Effector memory CD4-positive, alpha-beta T cell (primary cell): ENCODE measurements at places on chromosomes 2 and 18.

GRCh38 chr2:238233625-238234024 is 6.2 kb downstream of the HES6 start:
- no peak for DNase-seq

- DNase-seq, result no peak
Observed at GRCh38 chr2:208020253-208020652, 5.1 kb downstream of the PLEKHM3 start.

GRCh38 chr2:176126929-176127773 is 2.4 kb upstream of the HOXD8 start:
- peak; percentile 48 for DNase-seq

DNA sequence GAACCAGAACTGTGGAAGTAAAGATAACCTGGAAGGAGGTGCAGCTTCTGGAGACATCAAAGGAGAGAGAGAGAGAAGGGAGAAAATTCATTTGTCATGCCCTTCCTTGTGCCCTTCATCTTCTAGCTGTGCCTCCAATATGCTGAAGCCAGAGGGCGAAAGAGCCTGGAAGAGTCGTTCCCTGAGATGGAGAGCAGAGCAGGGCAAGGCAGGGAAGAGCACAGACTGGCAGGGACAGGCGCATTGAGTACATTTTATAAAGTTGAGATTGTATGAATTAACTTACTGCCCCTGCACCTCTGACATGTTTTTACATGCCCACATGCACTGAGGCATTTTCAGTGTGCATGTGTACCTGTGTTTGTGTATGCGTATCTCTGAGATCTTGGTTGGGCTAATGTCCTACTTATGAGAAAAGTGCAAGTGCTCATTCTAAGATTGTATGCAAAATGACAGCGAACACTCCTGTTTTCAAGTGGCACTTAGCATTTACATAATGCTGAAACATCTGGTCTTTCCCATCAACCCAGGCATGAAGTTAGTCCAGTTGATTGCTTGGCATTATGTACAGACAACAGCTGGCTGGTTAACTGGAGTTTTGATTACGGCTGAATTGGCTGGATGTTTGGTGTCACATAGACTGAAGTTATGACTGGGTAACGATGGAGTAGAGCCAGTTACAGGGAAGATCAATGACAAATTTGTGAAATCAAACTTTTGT is 23.7 kb upstream of the MMADHC start:
- no peak for DNase-seq

DNA sequence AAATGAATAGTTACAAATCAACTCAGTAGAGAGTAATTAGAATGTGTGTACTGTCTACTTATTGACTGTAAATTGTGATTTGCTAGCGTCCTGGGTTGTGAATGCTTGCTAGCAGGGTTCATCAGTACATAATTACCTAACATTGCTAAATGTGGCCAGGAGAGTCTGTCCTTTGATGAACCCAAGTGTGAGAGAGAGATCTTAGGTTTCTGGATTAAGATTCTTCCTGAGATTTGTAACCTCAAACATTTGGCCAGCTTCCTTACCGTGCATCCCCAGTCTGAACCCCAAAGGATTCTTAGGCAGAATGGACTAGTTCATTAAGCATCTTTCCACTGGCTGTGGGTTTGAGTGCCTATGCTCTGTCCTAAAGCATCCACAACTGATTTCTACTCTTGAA is 84.0 kb upstream of the ITPRID2 start:
- DNase-seq, result no peak

- DNase-seq, result no peak
Observed at GRCh38 chr18:56977771-56978170, 169.1 kb upstream of the BOD1L2 start.

GRCh38 chr2:197455428-197455827 is 2.1 kb downstream of the COQ10B start:
- DNase-seq, result no peak

- DNase-seq, result no peak
Observed at GRCh38 chr2:166417669-166418068, 41.9 kb upstream of the SCN9A start.

GRCh38 chr2:73651591-73652230 is 9.5 kb upstream of the NAT8 start:
- no peak for DNase-seq

DNA sequence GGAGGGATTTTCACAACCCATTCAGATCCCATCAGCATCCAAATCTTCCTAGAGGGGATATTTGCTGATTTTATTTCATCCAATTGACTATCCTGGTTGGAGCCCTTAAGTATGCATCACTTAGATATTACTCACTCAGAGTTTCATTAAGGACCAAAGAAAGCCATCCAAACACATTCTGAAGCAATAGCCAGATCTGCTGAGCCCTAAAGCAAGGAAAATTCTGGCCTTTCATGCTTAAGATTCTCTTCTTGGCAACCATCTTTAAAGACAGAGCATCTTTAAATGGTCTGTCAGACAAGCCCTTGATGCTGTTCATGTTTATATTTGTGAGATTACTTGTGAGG is 40.9 kb upstream of the C1D start:
- no peak for DNase-seq

DNA sequence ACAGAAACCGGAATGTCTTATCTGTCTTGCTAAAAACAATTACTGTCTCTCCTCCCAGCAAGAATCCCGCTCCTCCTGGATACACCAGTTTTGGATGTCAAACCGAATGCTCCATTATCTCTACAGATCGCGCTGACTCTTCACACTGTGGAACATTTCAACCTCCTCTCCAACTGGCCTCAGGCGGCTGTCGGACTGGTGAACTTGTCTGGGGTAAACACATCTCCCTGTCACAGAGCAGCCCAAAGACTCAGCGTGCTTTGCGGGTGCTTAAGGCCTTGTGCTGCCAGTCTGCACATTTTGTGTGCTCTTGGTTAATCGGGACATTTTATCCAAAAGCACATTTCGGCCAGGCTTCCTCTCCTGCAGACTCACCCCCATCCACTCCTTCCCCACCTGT is 173.1 kb downstream of the ICOS start:
- no peak for DNase-seq

DNA sequence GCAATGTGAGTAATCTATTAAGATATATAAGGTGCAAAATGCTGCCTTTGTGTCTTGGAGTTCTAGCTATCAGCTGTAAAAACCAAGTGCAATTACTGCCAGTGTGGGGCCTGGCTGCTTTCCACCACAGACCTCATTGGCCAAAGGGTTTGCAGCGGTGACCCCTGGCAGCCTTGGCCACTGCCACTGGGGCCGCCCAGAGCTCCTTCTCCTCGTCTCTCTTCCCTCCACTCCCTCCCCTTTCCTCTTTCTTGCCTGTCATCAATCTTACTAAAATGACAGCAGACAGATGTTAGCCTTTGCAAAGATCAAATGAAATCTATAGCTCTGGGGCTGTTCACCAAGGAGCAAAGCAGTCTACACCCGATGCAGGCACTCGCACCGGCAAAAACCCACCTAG is 986.3 kb downstream of the BCL11A start:
- DNase-seq, result no peak

- DNase-seq, result no peak
Observed at GRCh38 chr18:23207994-23208393, 72.7 kb downstream of the CABLES1 start.

GRCh38 chr2:5940596-5941535 is 248.7 kb downstream of the SOX11 start:
- no peak for DNase-seq

DNA sequence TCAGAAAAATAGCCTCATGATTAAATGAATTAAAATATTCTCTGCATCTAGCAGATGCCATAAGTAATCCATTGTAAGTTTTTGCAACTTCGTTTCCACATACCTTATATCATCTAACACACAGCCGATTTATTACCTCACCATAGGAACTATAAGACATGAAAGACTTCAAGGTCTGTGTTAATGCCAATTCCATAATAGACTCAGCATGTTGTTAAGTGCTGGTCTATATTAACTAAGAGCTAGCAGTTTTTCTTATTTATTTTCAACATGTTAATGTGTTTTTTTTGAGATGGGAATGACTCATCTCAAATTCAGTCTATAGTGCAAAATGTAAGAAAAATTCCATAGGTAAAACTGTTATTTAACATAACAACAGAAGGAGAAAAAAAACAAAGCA is 243.9 kb upstream of the GULP1 start:
- no peak for DNase-seq

DNA sequence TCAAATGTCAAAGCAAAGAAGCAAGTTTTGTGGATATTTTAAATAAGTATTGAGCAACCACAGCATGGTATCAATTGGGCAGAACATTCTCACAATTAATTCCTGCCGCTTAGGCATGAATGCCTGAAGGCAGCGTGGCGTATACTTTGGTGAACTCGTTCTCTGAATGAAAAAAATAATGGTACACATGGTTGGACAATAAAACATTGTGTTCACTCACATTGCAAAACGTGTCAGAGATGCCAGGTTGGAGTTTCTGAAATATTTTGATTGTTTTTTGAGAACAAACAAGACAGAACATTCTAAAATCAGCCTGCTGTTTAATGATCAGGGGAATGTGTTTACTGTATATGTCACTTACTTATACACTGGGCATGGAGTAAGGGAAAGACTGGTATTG is 254.2 kb downstream of the CDH2 start:
- DNase-seq, result no peak

DNA sequence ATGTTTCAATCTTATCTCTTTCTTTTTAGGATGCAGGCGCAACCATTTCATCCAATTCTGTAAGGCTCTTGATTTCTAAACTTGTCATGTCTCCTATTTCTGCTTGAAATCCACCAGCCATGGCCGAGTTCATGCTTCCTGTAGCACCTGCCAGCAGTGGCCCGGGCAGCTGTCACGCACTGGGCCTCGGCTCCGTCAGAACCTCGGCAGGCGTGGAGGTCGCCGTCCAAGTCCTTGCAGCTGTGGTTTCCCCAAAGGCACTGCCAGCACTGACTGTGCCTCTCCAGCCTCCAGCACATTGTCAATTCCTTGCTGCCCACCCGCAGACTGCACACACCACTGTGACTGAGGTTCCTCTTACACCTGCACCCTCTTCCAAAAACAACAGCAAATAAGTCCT is 188.7 kb upstream of the SALL3 start:
- no peak for DNase-seq

GRCh38 chr2:189076572-189076971 is 102.4 kb downstream of the COL3A1 start:
- no peak for DNase-seq

GRCh38 chr18:76956648-76957047 is 134.3 kb downstream of the ZNF236 start:
- no peak for DNase-seq

DNA sequence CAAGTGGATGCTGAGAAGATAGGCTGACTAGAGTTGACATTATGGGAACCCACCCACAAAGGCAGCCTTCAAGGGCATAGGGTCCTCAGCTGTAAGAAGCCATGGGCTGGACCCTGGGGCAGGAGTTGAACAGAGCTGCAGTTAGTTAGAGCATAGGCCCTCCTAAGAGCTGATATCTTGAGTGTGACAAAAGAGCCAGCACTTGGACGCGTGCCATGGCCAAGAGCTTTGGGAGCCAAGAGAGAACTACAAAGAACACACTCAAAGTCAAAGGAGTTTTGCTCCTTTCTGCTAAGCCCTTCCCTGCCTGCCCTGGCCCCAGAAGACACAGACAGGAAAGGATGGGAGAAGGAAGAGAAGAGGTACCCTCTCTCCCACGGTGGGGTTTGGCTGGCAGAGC is 29.9 kb upstream of the AGAP1 start:
- no peak for DNase-seq

DNA sequence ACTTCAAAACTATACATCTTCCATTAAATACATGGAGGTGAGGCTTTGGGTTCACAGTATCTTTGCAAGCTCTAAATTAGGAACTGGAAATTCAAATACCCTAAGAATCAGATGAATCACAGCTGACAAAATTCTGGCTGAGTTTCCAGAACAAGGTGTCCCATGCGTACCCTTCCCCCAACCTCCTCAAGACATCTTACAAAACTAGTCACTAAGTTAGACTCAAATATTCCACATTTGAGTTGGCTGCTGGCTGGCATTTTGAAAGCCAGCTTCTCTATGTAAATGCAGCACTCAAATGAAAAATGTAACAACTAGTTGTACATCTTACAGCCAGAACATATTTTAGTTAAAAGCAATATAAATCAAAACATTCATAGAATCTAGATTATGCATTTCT is 131.0 kb upstream of the ARL5A start:
- DNase-seq, result no peak

- DNase-seq, result no peak
Observed at GRCh38 chr2:201130524-201131186, 14.7 kb downstream of the CFLAR start.

DNA sequence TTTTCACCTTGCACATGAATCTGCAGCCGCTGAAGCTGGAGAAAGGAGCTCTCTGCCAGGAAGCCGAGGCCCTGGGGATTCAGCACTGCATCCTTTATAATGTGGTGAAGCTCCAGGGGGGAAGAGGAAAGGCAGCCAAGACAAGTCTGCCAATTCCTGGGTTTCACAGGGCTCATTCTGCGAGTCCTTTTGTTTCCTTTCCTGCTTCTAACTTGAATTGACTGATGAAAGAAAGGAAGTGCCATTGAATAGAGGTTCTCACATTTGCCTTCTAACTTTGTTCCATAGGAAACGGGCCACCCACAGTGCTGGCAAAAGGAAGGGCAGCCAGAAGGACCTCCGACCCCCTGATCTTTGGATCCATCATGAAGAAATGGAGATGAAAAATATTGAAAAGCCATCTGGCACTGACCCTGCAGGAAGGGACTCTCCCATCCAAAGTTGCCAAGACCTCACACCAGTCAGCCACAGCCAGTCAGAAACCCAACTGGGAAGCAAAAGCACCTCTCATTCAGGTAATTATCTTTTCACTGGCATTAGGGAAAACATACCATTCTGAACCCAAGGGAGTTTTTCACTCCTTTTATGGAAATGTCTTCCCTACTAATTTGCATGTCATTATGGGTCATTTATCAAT is 765.4 kb downstream of the MBD2 start:
- DNase-seq, result no peak

- DNase-seq, result no peak
Observed at GRCh38 chr2:49175831-49176230, 21.5 kb upstream of the FSHR start.

DNA sequence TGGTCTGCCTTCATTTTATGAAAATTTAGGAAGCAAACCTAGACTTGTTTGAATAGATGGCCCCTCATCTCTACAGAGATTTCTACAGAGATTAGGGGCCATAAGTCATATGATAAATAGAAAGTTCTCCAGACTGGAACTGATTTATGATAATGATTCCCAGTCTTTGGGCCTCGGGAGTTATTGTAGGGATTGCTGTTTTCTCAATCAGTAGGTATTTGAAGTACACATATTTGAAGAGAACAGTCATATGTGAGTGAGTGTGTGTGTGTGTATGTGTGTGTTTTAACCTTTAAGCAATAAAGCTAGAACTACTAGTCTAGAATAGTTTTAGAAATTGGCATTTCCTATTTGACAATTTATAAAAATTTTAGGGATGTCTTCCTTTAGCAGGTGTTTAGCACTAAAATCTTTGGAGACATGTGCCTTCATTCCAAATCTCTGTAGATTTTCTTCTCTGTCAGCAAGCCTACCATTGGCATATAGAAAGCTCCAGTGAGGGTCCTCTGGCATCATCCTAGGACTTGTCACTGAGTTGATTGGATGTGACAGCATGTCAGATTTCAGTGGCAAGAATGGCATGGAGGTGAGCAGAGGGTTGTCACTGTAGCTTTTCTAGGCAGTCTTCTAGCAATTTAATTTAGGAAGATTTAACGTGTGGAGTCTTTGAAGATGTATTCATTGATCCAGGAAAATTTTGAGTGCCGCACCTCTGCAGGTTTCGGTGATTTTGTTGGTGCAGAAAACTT is 71.2 kb downstream of the MYO1B start:
- DNase-seq, result no peak
